ENCODE measurements at places on chromosomes 2 and 18. TPM values are rescaled to one million over a fixed set of nuclear protein-coding genes. Genes with fewer than 3 reads are reported as not detected.

CD207 gene
- 57.6 TPM for total RNA-seq

B4GALT6 gene
- 1.8 TPM for total RNA-seq

PROKR1 gene
- total RNA-seq, result not detected

SLC14A1 gene
- total RNA-seq, result 3.0 TPM

SPP2 gene
- not detected for total RNA-seq

DPYSL5 gene
- total RNA-seq, result not detected

- H3K36me3 ChIP-seq, result no peaks in the 10 kb centered on the region
- peaks cover 3% of the 10 kb centered on the region for H3K27me3 ChIP-seq
- peaks cover 6% of the 10 kb centered on the region for H3K4me1 ChIP-seq
- DNase-seq, result no peak
- no peak overlapping the region for H3K27ac ChIP-seq
Observed at GRCh38 chr2:236337465-236338325, 73.5 kb upstream of the ASB18 start.

- no peak for DNase-seq
- H3K4me3 ChIP-seq, result no peak overlapping the region
- H3K27ac ChIP-seq, result no peak overlapping the region
- H3K27me3 ChIP-seq, result no peaks in the 10 kb centered on the region
Observed at GRCh38 chr2:31057691-31058090, 80.5 kb downstream of the GALNT14 start.

DNA sequence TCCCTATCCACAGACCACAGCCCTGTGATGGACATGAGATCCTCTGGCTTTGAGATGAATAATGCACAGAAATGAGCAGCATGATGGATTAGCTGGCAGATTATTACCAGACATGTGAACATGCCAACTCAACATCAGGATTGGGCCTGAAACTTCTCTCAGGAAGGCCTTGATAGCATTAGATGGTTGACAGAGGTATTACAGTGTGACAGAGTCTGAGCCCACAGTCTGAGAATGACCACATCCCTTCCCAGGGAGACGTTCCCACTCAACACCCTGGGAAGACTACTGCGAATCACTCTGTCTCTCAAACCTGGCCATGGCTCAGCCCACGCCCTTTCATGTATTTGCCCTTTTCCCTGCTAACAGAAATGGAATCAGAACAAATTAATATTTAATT is 66.9 kb downstream of the BCL11A start:
- H3K36me3 ChIP-seq, result no peaks in the 10 kb centered on the region
- no peak overlapping the region for H3K4me3 ChIP-seq
- DNase-seq, result no peak
- peaks cover 19% of the 10 kb centered on the region for H3K4me1 ChIP-seq

DNA sequence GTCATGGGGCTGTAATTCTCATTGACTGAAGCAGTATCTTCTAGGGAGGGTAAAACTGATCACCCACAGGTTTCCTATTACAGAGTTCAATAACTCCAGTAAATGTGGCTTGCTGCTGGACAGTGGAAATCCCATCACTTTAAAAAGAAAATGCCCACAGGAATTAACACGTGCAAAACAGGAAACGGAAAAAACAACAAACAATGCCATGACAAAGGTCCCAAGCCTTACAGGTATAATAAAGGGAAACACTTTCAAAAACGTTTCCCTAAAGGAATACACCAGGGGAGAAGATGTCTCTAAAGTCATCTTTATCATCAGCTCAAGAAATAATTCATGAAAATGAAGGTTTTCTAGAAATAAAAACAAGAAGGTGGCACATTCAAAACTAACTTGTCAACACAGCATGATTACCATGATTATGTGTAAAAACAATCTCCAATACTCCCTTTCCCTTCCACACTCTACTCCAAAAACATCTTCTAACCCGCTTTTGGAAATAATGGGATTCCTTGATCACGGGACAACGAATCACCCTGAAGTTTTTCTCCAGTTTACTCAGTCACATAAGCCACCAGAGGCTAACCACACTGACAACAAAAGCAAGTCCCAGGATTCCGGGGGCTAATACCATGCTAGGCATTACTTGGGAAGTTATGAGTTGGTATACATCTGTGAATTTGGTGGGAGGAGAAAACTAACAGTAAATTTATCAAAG is 167.9 kb downstream of the TCF4 start:
- peak overlapping the region; percentile 50 for H3K4me3 ChIP-seq
- H3K4me1 ChIP-seq, result peaks cover 58% of the 10 kb centered on the region
- no peaks in the 10 kb centered on the region for H3K27me3 ChIP-seq
- DNase-seq, result no peak
- H3K36me3 ChIP-seq, result no peaks in the 10 kb centered on the region
- H3K27ac ChIP-seq, result peak overlapping the region; percentile 85

GRCh38 chr2:12539776-12540562 is 176.8 kb upstream of the TRIB2 start:
- DNase-seq, result no peak
- peaks cover 3% of the 10 kb centered on the region for H3K4me1 ChIP-seq
- no peaks in the 10 kb centered on the region for H3K36me3 ChIP-seq
- H3K4me3 ChIP-seq, result no peak overlapping the region
- no peak overlapping the region for H3K27ac ChIP-seq

- H3K4me1 ChIP-seq, result peaks cover 6% of the 10 kb centered on the region
- no peak for DNase-seq
- H3K4me3 ChIP-seq, result no peak overlapping the region
- H3K27me3 ChIP-seq, result no peaks in the 10 kb centered on the region
- H3K27ac ChIP-seq, result no peak overlapping the region
Observed at GRCh38 chr2:105438104-105438929, 39.5 kb upstream of the FHL2 start.

- no peaks in the 10 kb centered on the region for H3K27me3 ChIP-seq
- H3K4me1 ChIP-seq, result no peaks in the 10 kb centered on the region
- H3K27ac ChIP-seq, result no peak overlapping the region
- DNase-seq, result no peak
Observed at GRCh38 chr2:241049739-241050623, 51.6 kb downstream of the SNED1 start.

GRCh38 chr2:166609183-166609959 is 115.3 kb upstream of the SCN7A start:
- DNase-seq, result no peak
- H3K27ac ChIP-seq, result no peak overlapping the region
- H3K4me3 ChIP-seq, result no peak overlapping the region
- no peaks in the 10 kb centered on the region for H3K27me3 ChIP-seq
- H3K36me3 ChIP-seq, result no peaks in the 10 kb centered on the region

DNA sequence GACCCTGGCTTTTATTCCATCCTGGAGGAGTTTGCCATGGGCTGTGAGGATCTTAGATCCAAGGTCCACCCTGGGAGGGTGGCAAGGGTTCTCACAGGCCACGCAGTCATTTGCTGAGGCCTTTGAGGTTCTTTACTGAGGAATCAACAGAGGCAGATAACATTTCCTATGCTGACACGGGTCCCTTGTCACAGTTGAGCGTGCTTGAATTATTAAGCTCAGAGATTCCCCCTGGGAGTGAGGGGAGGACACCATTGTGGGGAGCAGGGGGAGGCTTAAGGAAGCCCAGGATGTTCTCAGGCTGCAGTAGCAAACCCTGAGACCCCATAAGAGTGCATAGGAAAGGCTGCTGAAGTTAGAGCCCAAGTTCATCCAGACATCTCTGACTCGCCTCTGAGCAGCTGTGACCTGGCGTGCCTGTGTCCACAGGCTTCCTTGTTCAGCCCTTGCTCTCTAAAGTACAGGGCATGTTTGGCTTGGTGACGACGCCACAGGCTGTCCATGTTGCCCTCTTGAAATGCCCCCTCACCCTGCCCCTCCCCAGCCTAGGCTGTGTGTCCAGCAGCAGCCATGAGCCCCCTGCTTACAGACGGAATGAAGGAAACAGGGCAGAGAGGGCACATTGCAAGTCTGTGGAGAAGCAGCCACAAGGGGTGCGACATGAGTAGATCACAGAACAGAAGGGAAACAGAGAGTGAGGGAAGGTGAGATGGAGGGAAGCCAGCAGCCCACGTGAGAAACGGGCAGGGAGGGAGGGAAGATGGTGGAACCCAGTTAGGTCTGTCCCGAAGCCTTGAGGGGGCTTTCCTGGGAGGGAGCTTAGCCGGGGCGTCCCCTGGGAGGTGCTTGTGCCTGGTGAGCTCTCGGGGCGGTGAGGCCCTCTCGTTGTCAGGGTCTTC is 34.0 kb downstream of the NAPG start:
- DNase-seq, result no peak
- H3K4me3 ChIP-seq, result peak overlapping the region; percentile 38
- no peak overlapping the region for H3K27ac ChIP-seq
- H3K27me3 ChIP-seq, result no peaks in the 10 kb centered on the region

DNA sequence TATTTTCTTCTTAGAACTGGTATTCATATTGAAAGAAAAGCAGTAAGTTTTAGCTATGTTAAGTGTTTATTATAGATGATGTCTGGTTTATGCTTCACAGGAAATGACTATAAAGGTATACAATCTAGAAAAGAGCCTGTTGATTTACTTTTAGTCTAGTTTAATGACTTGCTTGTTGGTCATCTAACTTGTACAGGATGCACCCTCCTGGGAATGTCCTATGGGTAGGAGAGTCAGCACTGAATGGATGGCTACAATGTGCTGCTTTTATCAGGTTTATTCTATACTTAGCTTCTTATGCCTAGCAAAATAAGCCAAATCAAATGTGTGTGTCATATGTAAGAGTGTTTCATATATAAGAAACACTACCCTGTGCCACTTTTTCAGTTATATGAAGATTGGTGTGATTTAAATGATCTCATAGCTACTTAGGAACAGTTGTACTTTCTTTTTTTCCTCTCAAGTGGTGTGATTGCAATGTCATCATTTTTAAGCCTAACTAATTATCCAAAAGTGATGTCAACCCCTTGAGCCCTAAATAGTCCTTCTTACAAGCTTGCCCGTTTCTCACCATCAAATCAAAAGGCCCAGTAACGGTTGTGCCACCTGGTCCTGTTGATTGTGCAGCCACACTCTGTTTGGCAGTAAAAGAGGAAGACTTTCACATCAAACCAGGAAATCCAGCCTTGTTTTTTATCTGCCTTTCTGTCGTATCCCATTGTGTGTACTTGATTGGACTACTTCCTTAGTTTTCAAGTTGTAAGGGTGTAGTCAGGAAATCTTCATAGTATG is 176.0 kb downstream of the DIS3L2 start:
- no peak for DNase-seq
- H3K4me3 ChIP-seq, result no peak overlapping the region
- H3K4me1 ChIP-seq, result peaks cover 3% of the 10 kb centered on the region
- peaks cover 7% of the 10 kb centered on the region for H3K36me3 ChIP-seq
- no peaks in the 10 kb centered on the region for H3K27me3 ChIP-seq

GRCh38 chr2:41972819-41973218 is 75.0 kb upstream of the PKDCC start:
- DNase-seq, result no peak
- peaks cover 7% of the 10 kb centered on the region for H3K4me1 ChIP-seq
- no peak overlapping the region for H3K4me3 ChIP-seq
- no peak overlapping the region for H3K27ac ChIP-seq
- no peaks in the 10 kb centered on the region for H3K27me3 ChIP-seq

DNA sequence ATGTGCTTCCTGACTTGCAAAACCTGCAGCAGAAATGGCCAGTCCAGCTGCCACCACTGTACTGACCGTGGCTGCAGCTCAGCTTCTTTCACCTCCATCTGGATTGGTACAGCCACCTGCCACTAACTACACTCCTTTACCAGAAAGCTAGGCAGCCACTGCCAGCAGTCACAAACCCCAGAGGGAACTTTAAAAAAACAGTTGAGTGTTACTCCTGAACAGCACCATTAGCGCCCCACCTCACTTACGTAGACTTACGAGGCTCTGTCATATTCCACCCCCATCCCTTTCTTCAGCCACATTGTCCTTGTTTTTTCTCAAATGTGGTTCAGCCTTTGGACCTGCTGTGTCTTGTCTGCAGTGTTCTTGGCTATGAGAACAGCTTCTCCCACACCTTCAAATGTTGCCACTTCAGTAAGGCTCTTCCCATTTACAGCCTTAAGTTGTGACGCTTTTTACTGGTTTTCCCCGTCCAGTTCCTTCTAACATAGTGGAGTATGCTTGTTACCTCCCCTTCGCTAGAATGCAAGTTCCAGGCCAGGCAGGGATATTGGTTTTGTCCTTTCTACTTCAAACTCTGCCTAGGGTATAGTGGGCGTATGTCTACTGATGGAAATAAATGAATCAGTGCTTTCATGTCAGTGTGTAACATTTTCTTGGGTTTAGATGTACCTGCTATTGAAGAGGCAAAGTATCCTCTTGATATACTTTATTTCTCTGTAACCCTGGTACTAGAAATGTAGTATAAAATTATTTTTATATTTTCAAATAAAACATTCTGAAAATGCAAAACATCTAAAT is 17.0 kb downstream of the HNRNPA3 start:
- H3K4me1 ChIP-seq, result peaks cover 39% of the 10 kb centered on the region
- H3K4me3 ChIP-seq, result no peak overlapping the region
- no peak for DNase-seq
- H3K27ac ChIP-seq, result peak overlapping the region; percentile 25

GRCh38 chr2:176172895-176173566 is 15.4 kb upstream of the HOXD1 start:
- H3K27me3 ChIP-seq, result peaks cover 95% of the 10 kb centered on the region
- peaks cover 17% of the 10 kb centered on the region for H3K4me1 ChIP-seq
- no peak overlapping the region for H3K27ac ChIP-seq
- DNase-seq, result no peak

GRCh38 chr2:159879051-159879604 is 81.1 kb upstream of the CD302 start:
- H3K27ac ChIP-seq, result no peak overlapping the region
- H3K4me1 ChIP-seq, result no peaks in the 10 kb centered on the region
- no peak for DNase-seq
- H3K4me3 ChIP-seq, result no peak overlapping the region

- no peak for DNase-seq
- no peak overlapping the region for H3K4me3 ChIP-seq
- H3K27ac ChIP-seq, result no peak overlapping the region
- H3K4me1 ChIP-seq, result peaks cover 8% of the 10 kb centered on the region
- no peaks in the 10 kb centered on the region for H3K36me3 ChIP-seq
- no peaks in the 10 kb centered on the region for H3K27me3 ChIP-seq
Observed at GRCh38 chr18:36420826-36421225, 123.3 kb downstream of the FHOD3 start.

DNA sequence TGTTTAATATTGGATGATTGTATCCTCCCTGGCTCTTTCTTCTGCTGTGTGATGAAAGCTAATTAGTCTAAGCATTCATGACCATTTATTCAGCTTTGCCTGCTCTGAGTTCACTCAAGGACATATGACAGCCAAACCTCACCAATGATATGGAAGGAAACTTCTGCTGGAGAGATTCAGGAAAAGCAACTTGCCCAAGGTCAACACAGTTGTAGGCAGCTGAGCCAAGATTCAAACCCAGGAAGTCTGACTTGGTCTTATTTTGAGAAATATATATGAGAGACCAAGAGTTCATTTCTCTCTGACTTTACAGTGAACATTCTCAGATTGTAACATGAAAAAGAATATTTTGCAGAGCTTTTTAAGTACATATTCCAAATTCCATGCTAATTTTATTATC is 1588.5 kb upstream of the PIK3C3 start:
- no peaks in the 10 kb centered on the region for H3K36me3 ChIP-seq
- H3K4me1 ChIP-seq, result no peaks in the 10 kb centered on the region
- no peaks in the 10 kb centered on the region for H3K27me3 ChIP-seq
- no peak overlapping the region for H3K4me3 ChIP-seq
- no peak for DNase-seq
